ENCODE measurements at places on chromosomes 3 and 15. TPM values are rescaled to one million over a fixed set of nuclear protein-coding genes. Genes with fewer than 3 reads are reported as not detected.

SCN11A gene
- 1.9 TPM for total RNA-seq

CCDC51 gene
- 6.7 TPM for total RNA-seq

STARD9 gene
- total RNA-seq, result 41.8 TPM

SI gene
- total RNA-seq, result not detected

GPR160 gene
- total RNA-seq, result 4.6 TPM

IL20RB gene
- 15.8 TPM for total RNA-seq

CFAP92 gene
- total RNA-seq, result 0.30 TPM

PPM1L gene
- 12.0 TPM for total RNA-seq

AGBL1 gene
- total RNA-seq, result 4.8 TPM

ZNF80 gene
- total RNA-seq, result not detected

HTR3E gene
- total RNA-seq, result not detected

C2CD4A gene
- not detected for total RNA-seq

GOLGA6L7 gene
- total RNA-seq, result not detected

GRCh38 chr15:93268066-93268465, 179.1 kb upstream of the RGMA start:
- DNase-seq, result no peak

DNA sequence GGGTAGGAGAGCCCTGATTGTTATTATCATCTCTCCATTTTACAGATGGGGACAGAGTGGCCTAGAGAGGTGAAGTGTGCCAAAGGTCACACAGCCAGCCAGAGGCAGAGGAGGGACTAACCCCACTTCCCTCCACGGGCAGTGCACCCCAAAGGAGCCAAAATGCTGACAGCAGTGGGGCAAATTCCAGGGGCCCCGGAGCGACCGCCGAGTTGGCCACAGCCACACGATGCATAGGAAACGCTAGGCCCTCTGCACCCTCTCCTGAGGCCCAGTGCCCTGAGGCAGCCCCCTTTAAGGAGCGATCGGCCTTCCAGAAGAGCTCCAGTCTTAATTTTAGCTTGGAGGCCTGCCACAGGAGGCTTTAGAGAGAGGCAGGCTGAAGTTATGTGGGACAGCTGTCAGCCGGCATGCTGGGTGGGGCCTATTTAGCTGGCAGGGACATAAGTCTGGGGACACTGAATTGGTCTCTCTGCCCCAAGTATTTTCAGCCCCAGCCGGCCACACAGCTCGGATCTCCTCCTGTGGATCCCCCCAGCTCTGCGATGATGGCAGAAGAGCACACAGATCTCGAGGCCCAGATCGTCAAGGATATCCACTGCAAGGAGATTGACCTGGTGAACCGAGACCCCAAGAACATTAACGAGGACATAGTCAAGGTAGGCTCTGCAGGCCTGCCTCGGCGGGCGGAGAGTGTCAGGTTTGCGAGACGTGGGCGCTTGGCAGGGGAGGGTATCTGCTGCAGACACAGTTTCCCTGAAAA, at the start of gene CAV3:
TSS of gene CAV3 (plus strand) at position 471 of the 763 bp plus-strand sequence. CDS start at position 546, 75 bp downstream.
- no peak for DNase-seq

GRCh38 chr15:45662375-45662774, 27.5 kb downstream of the SQOR start:
- DNase-seq, result no peak

DNA sequence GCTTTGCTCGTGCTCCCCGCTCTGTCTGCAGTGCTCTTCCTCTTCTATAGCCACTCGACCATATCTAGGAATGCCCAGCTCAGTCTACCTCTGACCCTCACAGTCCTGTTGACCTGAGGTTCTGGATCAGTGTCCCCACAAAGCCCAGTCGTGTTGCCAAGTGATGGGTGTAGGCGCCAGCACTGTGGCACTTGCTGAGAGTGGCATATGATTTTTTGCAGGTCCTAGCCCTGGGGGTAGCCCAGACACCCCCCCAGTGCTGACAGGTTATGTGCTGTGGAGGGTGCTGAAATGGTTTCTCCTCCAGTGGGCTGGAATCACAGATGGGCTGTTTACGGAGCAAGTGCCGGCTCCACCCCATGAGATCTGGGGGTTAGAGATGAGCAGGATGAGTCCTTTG, 32.5 kb downstream of the ACAD9 start:
- no peak for DNase-seq

GRCh38 chr15:62753518-62754221, 288.9 kb upstream of the TPM1 start:
- DNase-seq, result no peak

DNA sequence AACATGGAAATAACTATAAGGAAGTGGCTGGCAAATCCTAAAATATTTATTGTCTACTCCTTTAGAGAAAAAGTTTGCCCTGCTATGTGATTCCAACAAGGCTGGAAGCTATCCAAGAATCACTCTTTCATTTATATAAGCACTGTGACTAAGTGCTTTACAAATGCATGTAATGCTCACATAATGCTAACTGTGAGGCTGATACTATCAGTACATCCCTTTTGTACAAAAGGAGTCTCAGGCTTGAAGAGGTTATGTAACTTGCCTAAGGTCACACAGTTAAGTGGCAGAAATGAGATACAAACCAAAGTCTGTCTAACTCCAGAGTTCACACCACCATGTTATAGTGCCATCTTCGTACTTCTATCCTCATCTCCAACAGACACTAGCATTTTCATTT, 17.0 kb downstream of the TOPBP1 start:
- no peak for DNase-seq

GRCh38 chr15:96408591-96409183, 78.2 kb downstream of the NR2F2 start:
- DNase-seq, result no peak

GRCh38 chr3:179513862-179514261, 48.9 kb upstream of the ACTL6A start:
- no peak for DNase-seq

DNA sequence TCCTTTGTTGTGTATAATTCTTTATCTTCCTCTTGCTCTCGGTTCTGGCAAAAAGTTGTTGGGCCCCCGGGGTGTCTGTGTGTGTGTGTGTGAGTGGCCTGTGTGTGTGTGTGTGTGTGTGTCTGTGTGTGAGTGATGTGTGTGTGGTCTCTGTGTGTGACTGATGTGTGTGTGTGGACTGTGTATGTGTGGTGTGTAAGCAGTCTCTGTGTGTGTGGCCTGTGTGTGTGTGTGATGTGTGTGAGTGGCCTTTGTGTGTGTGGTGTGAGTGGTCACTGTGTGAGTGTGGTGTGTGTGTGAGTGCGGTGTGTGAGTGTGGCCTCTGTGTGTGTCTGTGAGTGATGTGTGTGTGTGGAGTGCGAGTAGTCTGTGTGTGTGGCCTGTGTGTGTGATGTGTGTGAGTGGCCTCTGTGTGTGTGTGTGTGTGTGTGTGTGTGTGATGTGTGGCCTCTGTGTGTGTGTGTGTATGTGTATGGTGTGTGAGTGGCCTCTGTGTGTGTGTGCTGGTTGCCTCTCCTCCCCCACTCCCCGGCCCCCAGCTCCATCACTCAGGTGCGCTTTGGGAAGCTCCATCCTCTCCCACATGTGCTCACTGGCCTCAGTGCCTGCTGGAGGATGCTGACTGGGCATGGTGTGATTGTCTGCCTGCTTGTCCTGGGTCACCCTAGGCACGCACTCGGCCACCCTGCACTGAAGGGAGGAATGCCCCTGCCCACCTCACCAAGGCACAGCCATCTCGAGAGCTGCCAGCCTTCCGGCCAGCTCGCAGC, 8.8 kb downstream of the LINGO1 start:
- DNase-seq, result no peak

- DNase-seq, result no peak
These were observed 32.6 kb upstream of the KLF13 start for GRCh38 chr15:31294067-31294466.

DNA sequence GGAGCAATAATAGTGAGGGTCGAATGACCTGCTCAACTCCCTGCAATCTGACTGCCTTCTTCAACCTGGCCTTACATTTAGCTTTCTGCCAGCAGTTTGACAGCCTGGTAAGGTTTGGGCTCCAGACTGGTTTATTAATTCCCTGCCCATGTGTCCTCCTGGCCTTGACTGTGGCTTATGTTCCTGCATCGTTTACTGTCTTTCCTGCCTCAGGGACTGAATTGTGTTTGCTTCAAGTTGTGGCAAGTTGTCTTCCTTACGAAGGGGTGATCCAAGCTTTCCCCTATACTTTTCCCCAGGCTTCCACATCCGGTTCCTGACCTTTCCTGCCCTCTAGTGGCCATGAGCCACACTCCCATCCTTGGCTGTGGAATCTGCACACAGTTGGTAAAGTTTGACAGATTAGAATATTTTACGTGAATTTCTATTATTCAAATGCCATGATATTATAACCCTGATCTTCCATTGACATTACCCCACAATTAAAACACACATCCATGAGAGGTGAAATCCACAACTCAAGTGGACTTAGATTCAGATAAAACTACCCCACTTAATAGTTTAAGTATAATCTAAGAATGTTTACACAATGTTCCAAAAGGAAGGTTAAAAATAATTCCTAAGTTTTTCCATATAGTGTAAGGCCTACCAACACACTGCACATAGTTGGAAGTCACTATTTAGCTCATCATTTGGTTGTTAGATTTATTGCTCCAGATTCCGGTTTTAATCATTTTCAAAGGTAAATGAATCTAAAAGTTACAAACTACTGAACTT, 95.7 kb downstream of the NEDD4 start:
- DNase-seq, result peak; percentile 14

GRCh38 chr3:18008706-18009368, 266.4 kb upstream of the TBC1D5 start:
- DNase-seq, result no peak

DNA sequence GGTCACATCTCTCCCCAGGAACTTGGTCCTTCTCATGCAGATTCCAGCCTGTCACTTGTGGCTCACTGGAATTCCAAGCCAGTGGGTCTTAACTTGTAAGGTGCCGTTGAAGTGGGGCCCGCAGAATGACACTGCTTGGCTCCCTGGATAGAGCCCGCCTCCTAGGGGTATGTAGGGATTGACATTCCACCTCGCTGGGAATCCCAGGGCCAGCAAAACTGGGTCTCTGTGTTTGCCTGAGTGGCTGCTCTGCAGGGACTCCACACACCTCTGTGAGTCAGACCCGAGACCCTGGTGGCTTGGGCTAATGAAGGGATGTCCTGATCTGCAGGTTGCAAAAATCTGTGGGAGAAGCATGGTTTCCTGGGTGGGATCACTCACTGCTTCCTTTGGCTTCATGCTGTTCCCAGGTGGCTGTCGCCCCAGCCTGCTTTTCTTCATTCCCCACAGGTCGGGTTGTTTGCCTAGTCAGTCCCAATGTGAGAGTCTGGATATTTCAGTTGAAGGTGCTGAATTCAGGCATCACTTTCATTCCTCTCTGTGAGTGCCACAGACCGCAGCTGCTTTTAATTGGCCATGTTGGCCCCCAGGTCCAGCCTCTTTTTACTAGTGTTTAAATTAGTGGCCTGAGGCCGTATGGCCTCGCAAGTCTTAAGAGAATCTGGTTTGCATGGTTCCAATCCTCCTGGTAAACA, 156.0 kb upstream of the TRIM42 start:
- DNase-seq, result no peak

GRCh38 chr3:127158614-127159229, 34.2 kb upstream of the PRR23E start:
- DNase-seq, result no peak

- DNase-seq, result no peak
These were observed 126.7 kb downstream of the ALCAM start for GRCh38 chr3:105493305-105493892.

DNA sequence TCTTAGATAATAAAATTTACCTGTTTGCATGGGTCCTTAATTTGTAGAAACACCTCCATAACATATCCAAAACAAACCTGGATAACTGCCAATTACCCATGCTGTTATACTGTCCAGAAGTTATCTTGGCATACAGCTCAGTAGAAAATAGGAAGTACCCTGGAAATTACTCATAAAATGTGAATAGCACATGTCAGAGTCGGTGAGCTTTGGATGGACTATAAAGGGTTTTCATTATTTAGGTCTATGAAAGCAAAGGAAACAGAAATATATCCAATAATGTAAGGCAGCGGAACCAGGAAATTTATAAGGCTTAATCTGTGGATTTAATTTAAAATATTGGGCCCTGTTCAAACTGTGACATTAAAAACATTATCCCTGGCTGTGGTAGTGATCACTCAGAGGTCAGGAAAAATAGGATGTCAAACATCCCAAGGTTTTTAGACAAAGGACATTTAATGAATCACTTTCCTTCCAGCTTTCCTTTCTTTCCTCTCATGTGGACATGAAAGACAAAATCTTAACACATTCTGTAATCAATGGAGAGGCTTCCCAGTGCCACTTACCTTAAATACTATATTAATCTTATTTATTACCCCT, 459.0 kb upstream of the DPH6 start:
- DNase-seq, result no peak

DNA sequence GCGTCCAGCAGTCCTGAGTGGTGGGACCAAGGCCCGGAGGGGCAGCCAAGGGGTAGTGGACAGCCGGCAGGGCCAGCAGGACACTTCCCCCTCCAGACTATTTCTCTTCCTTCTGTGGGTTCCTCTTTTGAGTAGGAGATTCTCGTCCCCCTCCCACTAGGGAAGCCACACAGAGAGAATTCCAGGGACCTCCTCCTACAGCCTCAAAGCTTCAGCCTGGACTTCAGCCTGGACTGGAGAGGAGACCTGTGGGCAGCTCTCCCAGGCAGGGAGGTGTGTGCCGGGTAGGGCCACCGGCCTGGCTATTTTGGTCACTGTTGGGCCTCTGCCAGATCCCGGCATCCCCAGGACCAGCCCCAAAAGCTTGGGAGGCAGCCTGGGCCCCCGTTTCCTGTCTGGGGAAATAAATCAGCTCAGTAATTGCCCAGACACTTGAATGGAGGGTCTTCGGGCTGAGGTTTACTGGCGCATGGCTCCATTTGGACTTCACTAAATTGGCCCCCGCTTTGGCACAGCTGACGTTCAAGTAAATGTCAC, 1.3 kb downstream of the SLC6A6 start:
- no peak for DNase-seq

DNA sequence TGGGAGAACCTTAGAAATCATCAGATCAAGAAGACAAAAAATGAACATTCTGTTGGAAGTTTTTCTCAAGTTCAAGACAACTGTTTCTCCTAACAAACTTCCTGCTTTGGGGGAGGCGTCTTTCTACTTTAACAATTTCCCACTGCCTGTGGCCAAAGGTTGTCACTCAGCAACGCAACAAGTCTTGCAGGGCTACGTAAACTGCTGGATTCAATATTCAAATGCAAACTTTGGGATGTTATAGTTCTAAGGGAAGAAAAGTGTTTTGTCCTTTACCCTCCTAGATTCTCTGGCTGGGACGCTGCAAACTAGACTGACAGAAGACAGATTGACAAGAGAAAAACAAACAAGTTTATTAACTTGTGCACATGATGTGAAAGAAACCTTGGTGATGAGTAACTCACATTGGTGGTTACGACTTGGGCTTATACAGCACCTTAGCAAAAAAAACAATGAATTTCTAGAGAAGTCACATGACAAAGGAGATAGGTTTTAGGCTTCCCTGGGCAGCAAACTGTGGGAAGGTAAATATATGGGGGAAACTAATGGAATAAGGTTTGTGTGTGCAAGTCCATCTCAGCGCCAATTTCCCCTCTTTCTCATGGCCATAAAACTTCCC, 34.0 kb upstream of the ARPIN start:
- DNase-seq, result no peak

DNA sequence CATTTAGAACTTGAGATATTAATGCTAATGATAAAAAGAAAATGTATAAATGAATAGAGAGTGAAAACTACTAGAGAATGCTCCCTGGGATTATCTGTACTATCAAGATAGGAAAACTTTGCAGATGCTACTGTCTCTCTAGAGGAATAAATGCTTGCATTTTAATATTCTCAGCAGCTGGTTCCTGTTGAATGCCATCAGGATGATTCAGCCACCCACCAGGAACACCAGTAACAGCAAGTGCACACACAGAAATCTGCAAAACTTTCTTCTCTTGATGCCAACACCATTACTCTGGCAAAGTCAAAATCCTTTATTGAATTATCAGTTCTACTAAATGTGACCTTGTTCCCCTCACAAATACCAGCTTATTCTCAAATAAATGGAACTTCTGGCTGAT, 148.4 kb downstream of the TIGIT start:
- no peak for DNase-seq
